ENCODE measurements at places on chromosomes 3 and 15. TPM values are rescaled to one million over a fixed set of nuclear protein-coding genes. Genes with fewer than 3 reads are reported as not detected.

- no peak for DNase-seq
These were observed 14.9 kb upstream of the C3orf22 start for GRCh38 chr3:126573492-126574117.

MYL3 gene
- total RNA-seq: 1.2 TPM

MYO5C gene
- total RNA-seq: 10.2 TPM

DNA sequence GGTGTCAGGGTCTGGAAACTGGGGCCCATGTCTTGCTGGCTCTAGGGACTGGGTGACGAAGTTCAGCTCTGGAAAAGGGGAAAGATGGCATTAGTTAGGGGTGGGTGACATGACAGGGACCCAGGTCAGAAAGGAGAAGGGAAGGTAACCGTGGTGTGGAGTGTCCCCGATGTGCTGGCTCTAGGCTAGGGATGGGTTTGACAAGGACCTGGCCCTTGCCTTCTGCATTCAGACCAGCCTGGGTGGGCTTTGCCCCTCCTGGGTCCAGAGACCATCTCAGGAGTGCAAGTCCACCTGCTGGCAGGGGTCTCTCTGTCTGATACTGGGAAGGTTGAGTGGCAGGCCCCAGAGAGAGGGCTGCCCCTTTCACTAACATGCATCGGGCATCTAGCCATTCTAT lies 28.7 kb upstream of the ATP2B2 start:
- no peak for DNase-seq

SAMD7 gene
- not detected for total RNA-seq

All from right lobe of liver (tissue), 6 donors.